ENCODE measurements at places on chromosomes 4 and X. TPM values are rescaled to one million over a fixed set of nuclear protein-coding genes. Genes with fewer than 3 reads are reported as not detected.

PABPC5 gene
- 11.0 TPM for total RNA-seq

CT45A10 gene
- total RNA-seq = not detected

GRCh38 chr4:102606846-102607450 lies 105.8 kb downstream of the NFKB1 start:
- DNase-seq = no peak

DNA sequence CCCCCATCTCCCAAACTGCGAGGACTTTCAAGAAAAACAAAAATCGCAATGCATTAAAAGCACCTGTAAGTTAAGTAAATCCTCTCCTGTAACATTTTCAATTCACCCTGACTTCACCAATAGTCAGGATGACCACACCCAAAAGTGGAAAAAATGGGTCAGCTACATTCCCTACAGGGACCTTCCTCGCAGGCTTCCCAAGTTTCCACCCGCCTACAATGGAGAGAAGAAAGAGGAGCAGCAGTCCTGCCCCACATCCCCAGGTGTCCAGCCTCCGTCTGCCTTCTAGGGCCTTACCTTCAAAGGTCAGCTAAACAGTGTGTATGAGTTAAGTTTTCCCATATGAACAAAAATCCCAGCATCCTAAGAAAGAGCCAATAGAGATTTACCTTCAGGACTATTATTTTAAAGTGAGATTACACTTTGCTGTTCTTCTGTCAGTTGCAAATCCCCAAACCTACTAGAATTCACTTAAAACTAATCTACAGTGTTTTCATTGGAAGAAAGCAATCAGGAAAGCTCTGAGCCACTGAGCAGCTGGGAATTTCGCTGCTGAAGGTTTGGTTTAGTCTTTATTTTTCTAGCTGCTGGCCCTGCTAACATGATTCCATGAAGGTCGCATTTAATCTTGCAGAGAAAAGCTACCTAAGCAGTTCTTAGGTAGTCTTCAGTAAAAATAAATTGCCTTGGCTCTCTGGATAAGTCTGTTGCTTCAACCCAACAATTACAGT lies 12.5 kb downstream of the IRF2 start:
- no peak for DNase-seq

DNA sequence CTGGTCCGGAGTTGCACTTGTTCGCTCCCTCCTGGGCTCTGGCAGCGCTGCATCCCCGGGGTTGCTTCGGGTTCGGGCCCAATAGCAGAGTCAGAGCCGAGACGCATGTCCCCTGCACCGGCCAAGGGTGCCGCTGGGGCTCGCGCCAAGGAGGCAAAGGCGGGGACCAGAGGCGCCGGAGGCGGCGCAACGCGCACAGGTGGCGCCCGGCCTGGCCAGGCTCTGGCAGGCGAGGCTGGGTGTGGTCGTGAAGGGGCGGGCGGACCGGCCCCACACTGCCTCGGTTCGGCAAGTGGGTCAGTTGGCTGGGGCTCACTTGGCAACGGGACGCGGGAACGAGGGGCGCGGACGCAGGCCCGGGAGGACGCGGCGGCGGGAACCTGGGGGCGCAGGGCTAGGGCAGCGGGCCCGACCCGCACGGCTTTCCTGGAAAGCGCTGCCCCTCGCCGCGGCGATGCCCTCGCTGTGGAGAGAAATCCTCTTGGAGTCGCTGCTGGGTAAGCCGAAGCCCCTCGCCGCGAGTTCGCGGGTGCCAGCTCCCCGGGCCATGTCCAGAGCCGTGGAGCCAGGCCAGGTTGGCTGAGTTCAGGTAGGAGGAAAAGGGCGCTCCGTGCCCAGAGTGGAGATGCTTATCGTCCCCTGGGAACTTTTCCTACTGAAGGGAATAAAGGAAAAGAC lies at the start of gene CWH43:
CWH43 (plus strand) TSS at position 300 of the 678 bp plus-strand sequence; CDS start at position 455, 155 bp downstream.
- DNase-seq = no peak

- no peak for DNase-seq
Measured at GRCh38 chrX:133856819-133857218, 128.6 kb downstream of the GPC3 start.

Data from cerebellum (tissue), 4 donors.